ENCODE measurements at places on chromosomes 7 and 10.

DNA sequence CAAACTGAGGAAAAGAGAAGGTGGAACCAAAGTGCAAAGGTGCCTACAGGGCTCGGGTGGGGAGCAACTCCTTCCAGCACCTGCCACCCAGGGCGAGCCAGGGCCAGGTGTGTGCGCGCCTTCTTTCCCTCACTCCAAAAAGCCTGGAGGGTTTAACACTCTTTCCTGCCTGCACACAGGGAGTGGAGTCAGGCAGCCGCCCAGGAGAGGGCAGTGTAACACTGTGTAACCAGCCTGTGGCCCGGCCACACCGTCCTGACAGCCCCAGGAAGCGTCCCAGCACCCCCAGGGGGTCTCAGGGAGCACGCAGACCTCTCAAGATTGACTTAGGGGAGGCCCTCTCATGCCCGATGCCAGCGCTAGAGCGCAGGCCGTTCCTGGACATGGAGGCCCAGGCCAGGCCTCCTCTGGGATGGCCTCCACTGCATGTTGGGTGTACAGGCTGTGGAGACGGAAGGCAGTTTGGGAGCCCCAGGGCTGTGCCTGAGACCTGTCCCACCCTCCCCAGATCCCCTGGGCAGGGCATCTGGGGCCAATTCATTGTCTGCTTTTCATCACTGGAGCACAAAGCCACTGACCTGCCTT is 13.4 kb downstream of the BRI3 start:
- no peak for DNase-seq

GRCh38 chr10:17430647-17431355 is 23.6 kb downstream of the ST8SIA6 start:
- peak; percentile 59 for DNase-seq

DNA sequence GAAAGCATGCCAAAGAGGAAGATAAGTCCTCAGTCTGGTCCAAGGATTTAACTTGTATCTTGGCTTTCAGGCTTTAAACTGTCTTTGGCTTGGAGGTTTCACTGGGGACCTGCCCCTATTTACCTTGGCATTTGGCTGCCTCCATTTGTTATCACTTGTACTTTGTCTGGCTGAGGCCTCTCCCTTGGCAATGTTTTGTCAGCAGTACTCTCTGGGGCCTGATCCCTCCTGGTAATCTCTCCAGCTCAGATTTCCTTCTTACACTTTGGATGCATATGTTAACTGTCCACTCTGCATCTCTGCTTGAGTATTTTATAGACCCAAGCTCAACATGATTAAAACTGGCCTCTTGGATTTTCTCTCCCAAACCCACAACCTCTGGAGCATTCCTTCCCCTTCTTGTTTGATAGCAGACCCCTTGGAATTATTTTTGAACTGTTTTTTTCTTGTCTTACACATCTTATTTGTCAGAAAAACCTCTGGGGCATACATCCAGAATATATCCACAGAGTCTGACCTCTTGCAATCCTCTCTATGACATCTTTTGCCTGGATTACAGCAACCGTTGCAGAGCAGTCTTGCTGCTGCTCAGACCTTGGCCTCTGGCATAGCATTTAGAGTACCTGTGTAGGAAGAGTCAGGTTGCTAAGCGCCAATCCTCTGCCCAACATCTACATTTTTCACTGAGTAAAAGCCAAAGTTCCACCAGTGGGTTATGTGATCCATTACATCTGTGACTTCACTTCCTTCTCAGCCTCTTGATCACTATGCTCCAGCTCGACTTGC is 35.2 kb downstream of the ZNF487 start:
- DNase-seq = no peak

DNA sequence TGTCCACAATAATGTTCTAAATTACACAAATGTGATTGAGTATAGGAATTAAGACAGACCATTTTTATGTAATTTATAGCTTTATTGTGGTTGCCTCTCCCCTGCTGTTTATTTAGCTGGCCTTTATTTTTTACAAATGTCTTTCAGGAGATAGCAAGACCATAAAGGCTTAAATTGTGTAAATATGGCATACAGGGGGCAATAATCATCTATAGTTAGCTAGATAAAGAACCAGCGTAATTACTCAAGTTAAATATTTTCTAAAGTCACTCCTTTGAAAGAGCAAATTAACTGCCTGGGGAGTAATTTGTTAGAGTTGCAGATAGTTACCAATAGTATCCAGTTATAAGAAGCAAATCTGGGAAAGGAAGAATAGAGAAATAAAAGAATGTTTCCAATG is at the start of gene MALRD1:
TSS of gene MALRD1 (plus strand) at position 313 of the 400 bp plus-strand sequence. CDS start 138 bp downstream, outside the sequence.
- no peak for DNase-seq

GRCh38 chr7:111005445-111005844 is 85.5 kb upstream of the LRRN3 start:
- no peak for DNase-seq

GRCh38 chr7:67637023-67637358 is 640.4 kb downstream of the TYW1 start:
- no peak for DNase-seq

- DNase-seq = peak; percentile 71
These were observed 49.7 kb downstream of the DNAJC12 start for GRCh38 chr10:67788028-67788886.

- DNase-seq = no peak
These were observed 131.3 kb upstream of the NOBOX start for GRCh38 chr7:144534655-144535395.

DNA sequence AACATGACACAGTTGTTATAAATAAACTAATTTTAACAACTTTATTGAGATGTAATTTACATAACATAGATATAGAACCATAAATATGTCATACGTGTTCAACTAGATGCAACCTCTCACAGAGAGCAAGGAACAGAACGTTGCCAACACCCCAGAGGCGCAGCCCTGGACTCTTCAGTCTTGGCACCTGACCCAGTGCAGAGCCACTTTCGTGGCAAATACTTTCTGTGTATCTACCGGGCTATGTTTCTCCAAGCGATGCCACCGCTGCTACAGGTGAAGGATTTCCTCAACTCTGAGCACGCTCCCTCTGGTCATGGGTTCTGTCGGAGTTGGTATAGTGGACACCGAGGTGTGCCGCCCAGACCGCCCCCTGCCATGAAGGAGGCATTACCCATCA is 57.4 kb downstream of the TEX36 start:
- no peak for DNase-seq

DNA sequence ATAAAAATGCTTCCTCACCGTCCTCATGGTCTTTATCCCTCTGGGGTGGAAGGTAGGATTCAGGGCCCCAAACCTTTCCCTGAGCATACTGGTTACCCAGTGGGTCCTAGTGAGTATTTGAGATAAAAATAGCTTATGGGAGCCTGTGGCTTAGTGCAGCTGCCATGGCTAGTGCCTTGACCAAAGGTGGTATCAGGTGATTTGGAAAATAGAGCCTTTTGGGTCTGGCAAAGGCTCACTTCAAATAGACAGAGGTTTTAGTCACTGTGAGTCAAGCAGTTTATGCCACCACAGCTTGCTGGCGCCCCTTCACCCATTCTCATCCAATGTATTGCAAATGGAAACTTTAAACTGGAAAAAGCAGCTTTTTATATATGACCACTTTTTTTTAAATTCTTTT is 30.4 kb downstream of the PLAU start:
- no peak for DNase-seq

GRCh38 chr7:29105752-29106668 is 40.3 kb downstream of the CPVL start:
- DNase-seq = no peak

- no peak for DNase-seq
These were observed 11.9 kb downstream of the PAXIP1 start for GRCh38 chr7:154990964-154991540.

- DNase-seq = no peak
These were observed 128.4 kb downstream of the GRK5 start for GRCh38 chr10:119335671-119336353.

- no peak for DNase-seq
These were observed 390.3 kb downstream of the MAGI2 start for GRCh38 chr7:79063019-79063698.

DNA sequence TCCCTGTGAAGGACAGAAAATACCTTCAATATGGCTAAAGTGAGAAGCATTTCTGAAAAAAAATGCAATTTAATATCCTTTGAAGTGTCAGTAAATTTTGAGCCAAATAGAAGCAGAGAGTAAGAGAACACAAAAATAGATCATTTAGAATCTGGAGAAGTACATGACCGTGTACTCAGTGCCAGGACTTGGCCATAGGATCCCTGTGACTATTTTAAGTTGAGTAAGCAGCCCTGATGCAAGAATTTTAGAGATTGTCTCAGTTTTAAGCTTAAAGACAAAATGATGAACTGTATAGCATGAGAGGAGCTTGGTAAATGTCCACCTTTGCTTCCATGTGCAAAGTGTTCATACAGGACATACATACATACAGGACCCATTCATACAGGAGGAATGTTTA is 2.5 kb downstream of the PTER start:
- no peak for DNase-seq

- no peak for DNase-seq
These were observed 27.5 kb upstream of the ETV1 start for GRCh38 chr7:14016950-14017349.

DNA sequence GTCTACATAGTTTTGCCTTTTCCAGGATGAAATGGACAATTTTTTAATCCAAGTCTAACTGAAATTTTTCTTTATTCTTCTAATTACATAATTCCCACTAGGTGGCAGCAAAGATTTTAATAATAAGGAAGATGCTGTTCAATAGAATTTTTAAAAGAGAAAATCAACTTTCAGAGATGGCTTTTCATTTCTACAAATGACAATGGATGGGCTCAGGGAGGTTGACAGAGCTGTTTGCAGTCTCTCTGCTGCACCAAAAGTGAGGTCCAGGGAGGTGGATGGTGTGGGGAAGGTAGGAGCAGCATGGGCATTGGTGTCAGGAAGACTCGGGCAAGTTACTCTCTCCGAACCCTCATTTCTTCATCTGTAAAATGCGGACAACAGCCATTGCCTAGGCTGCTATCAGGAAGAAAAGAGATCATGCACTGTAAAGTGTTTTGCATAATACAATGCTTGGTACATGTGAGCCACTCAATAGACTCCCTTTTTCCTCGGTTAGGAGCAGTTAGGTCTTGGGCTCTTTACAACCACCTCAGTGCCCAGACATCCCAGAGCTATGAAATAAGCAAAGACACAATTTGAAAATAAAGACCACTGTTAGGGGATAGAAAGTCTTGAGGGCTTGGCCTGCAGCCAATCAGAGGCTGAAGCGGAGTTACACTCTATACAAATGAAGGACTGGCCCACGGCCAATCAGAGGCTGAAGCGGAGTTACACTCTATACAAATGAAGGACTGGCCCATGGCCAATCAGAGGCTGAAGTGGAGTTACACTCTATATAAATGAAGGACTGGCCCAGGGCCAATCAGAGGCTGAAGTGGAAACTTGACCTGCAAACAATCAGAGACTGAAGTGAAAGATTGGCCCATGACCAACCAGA is 107.1 kb downstream of the ABLIM1 start:
- DNase-seq = no peak

DNA sequence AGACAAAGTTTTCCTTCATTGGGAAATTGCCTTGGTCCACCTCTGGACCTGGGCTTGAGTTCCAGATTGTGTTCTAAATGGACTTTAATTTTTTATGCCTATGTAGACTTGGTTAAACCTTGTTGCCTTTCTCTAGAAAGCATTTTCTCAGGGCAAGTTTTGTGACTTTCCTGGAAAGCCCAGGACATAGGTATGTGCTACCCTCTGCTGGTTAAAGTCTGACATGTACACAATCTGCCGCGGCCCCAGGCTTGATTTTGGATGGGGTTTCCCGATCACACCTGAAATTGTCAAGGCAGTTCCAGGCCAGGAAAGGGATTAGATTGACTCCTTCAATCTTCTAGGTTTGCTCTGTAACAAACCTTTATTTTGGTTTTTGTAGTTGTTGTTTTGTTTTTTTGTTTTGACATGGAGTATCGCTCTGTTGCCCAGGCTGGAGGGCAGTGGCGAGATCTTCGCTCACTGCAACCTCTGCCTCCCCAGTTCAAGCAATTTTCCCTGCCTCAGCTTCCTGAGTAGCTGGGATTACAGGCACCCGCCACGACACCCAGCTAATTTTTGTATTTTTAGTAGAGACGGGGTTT is 14.1 kb upstream of the AKR1B10 start:
- DNase-seq = peak; percentile 2

DNA sequence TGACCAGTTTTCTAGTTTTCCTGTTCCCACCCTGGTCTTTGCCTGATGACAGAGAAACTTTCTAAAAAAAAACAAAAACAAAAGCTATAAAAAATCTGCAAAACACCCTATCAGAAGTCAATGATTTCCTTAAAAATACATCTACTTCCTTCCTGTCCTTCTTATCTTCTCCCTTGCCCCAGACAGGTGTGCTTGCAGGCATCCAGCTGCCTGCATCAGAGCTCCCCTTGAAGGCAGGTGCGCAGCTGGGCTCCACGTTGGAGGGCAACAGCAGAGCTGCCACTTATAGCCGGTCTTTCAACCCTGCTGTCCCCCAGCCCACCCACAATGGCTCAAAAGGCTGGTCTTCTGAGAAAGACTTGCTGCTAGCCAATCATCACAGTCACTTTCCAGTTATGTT is 29.8 kb downstream of the UBE2D4 start:
- DNase-seq = no peak

GRCh38 chr7:27418541-27418940 is 175.9 kb downstream of the EVX1 start:
- DNase-seq = no peak

DNA sequence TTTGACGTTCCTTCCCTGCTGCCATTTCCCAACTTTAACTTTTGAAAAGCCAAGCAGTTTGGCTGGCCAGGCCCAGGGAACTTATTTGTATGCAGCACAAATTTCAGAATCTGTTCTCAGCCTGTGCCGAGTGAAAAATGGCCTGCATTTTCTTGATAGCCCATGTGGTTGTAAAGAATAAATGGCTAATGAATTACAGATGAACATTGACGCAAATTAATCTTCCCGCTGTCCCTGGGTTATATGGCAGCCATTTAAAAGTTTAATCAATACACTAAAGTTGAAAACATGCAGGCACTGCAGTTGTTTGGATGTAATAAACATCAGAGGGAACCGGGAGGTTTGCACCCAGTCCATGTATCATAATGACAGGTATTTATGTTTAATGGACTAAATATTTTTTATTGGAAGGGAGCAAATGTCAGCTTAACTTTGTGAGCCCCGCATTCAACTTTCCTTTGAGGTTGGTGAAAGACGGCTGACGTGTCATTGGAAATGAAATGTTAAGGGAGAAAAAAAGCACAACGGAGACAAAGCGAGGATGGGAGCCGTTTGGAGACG is 1092.4 kb downstream of the LRMDA start:
- DNase-seq = no peak
